Activated T-cell treated with anti-CD3 and anti-CD28 coated beads, Interleukin-2, amount 50 U/mL, for 48 hours (primary cell): ENCODE measurements at places on chromosomes 2 and 18.

GRCh38 chr2:104766683-104767082, 87.2 kb upstream of the POU3F3 start:
- no peak for DNase-seq

- peak; percentile 5 for DNase-seq
Observed at GRCh38 chr2:136128366-136128765, 10.4 kb upstream of the CXCR4 start.

DNA sequence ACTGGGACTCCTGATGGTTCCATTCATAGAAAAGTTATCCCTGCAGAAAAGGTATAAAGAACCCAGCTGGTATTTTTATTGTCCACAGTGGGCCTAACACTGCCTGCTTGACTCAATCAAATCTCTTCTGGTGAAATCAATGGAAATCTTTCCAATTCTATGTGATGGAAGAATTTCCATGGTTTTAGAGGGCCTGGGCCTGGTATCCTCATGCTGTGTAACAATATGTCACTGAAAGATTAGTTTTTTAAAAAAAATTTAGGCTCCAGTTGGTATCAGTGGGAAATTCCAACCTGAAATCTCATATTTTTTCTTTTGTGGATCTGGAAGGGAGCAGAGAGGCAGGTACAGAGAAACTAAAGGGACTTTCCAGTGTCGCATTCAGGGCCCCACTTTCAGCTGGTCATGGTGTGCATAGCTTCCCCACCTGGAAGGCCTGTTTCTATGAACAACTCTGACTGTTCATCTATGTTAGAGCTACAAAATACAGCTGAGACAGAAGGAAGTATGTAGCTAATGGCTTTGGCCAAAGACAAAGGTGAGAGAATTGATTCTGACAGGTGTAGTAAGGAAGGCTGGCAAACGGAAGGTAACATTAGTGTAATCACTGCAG, 20.9 kb downstream of the NEB start:
- DNase-seq: no peak

- peak; percentile 22 for DNase-seq
Observed at GRCh38 chr2:171864357-171864985, 29.6 kb downstream of the SLC25A12 start.

- DNase-seq: no peak
Observed at GRCh38 chr2:119316066-119316465, 50.6 kb downstream of the C2orf76 start.

DNA sequence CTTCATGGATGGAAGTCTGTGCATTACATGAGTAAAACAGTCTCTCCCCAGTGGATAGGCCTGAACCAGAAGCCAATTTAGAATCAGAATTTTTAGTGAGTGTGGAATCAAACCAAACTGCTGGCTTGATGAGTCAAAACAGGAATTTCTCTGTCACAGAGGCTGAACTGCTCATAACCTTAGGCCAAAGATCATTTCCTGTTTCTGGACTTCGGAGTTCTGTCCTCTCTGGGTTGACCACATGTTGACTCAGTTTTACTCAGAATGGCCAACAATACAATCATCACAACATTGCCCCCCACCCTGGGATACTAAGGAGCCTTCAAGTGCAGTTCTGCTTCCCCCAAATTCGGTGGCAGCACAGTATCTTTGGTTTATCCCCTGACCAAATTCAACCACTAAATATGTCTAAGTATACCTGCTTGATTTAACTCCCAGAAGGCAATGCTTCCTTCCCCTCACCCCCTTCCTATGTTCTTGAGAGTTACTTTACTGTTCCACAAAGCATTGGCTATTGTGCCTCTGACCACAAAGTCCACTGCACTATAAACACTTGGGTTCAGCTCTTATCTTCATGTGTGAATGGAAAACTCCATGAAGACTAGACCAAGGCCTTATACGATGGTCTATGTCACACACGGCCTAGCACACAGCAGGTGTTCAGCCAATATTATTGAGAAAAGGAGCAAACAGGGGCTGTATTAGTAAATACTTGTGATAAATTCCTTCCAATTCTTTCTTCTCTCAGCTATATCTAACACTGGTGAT, 67.8 kb downstream of the NXPH2 start:
- DNase-seq: no peak

- no peak for DNase-seq
Observed at GRCh38 chr2:29821591-29821990, 99.8 kb downstream of the ALK start.

DNA sequence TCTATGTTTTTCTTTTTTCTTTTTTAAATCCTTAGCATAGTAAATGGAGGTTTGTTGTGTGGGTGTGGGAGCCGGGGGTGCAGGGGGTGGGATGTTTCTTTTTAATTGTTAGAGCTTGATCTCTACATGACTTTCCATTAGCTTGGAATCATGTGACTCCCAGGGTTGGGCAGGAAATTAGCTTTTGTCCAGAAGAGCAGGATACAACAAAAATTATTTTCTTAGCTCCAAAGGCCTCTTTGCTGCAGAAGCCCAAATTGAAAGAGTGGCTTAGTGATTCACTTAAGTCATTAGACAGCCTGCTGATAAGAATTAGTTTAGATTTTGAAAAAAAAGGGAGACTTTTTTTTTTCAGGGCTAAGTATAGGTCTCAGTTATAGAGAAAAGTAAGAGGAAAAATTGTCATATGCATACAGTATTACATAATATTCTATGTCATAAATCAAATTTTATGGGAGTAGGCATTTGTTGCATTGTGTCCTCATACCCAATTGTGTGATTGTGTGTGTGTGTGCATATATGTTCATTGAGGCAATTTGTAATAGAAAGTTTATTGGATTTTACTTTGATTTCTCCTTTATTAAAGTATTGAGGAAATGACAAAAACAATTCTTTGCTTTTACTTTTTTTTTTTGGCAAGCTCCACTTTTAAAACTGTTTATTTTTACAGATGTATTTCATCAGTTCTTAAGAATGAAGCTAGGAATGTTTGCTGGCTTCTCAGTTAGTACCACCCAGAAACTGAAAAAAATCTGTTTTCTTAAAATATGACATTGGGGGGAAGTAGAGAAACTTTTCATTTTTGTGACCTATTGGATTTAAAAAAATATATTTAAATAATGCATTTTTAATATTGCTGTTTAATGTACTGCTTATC, 47.4 kb downstream of the TSPYL6 start:
- DNase-seq: no peak
